NCI-H1436 treated with DMSO at 0.1 percent for 48 hours (cell line): ENCODE measurements at places on chromosomes 11 and 22.

DNA sequence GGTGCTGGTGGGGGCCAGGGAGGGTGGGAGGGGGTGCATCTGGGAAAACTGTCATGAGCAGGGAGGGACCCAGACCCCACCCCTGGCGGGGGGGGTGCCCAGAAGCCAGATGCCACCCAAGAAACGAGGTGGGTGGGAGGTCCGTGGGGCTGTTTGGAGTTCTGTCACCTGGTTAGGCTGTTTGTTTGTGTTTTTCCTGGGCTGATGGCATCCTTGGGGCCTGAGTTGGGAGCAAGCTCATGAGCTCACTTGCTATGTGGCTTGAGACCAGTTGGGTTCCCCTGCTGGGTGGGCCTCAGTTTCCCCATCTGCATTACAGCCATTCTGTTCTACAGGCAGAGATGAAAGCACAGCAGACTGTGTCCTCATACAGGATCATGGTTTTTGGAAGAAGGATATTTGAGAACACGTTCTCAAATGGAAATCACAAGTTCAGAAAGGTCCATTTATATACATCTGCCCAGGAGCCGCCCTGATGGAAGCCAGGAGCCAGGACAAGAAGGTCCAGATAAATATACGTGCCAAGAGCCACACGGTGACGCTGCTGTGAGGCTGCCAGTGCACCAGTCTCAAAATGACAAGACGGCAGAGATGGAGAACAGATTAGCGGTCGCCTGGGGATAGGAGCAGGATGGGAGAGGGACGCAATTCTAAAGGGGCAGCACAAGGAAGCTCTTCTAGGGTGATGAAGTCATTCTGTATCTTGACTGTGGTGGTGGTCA, 312.9 kb downstream of the MN1 start:
- DNase-seq = no peak

DNA sequence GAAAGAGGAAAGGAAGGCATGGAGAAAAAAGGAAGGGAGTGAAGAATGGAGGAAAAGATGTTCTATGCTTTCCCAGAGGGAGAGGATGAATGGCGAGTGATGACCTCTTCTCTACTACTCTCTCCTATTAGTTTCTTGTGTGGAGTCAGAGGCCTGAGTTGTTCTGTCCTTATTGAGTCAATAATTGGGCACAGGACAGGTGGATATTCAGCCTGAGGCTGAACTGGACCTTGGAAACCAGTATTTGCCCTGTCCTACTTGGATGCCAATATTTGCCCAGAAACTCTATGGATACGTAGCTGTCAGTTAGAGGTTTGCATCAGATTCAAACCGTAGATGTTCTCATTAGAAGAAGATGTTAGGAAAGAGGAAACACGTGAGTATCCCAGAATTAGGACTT, 17.6 kb upstream of the SWAP70 start:
- DNase-seq = no peak

DNA sequence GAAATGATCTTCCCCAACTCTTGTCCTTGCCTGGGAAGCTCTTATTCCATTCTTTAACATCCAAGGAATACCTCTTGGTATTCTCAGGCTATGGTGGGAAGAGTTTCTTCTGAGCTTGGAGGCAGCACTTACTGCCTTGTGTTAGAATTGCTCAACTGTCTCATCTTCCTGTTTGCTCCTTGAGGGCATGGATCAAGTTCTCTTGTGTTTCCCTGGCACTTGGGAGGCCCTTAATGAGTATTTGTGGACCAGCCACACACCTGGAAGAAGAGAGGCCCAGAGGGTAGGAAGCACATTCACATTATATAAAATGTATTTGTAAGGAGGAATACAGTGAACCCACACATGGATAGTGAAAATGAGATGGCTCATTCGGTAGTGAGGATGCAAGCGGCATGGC, 3.4 kb upstream of the SORL1-AS1 start:
- no peak for DNase-seq

GRCh38 chr11:64023712-64024710, 11.7 kb upstream of the FLRT1 start:
- no peak for DNase-seq

DNA sequence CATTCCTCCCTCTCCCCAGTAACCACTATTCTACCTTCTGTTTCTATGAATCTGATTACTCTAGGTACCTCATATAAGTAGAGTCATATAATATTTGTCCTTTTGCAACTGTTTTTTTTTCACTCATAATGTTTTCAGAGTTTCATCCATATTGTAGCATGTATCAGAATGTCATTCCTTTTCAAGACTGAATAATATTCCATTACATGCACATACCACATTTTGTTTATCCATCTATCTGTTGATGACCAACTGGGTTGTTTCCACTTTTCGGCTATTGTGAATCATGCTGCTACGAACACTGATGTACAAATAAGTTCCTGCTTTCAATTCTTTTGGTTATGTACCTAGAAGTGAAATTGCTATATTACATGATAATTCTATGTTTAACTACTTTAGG, 40.7 kb downstream of the MRE11 start:
- DNase-seq = no peak

DNA sequence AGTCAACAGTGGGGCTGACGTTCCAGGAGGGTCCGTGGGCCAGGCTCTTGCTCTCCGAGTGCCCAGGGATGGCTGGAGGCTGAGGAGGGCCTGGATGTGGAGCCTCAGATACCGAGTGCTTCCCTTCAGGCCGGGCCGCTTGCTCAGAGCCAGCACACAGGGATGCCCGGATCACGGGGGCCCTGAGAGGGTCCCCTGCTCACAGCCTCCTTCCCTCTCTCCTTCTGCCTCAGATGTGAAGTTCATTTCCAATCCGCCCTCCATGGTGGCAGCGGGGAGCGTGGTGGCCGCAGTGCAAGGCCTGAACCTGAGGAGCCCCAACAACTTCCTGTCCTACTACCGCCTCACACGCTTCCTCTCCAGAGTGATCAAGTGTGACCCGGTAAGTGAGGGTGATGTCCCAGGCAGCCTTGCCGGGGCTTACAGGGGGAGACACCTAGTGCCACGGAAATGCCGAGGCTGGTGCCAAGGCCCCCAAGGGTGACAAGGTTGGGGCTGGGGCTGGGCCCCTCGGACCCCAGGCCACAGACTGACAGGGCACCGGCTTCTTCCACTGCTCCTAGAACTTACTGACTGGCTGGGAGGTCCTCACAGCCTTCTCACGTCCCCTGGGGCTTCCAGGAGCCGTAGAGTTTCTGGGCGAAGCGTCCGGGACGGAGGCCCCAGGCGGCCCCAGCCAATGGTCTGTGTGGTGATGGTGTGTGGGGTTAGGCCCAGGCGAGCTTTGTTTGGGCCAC, 7.0 kb downstream of the CCND1 start:
- no peak for DNase-seq

DNA sequence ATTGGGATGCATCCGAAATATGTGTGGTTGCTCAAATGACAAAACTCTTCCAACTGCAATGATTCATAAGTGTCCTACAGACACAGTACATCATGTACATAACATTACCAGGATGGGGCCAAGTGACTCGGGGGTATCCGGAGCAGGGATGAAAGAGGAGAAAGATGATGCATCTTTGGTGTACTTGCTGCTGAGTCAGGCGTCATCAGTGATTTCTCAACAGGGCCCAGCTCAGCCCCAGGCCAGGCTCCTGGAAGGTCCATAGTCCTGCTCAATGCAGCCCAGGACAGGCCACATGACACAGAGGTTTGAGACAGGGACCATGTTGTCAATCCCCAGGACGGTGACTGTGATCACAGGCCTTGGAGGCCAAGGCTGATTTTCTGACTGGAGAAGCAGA, 59.3 kb downstream of the GGTLC2 start:
- no peak for DNase-seq

DNA sequence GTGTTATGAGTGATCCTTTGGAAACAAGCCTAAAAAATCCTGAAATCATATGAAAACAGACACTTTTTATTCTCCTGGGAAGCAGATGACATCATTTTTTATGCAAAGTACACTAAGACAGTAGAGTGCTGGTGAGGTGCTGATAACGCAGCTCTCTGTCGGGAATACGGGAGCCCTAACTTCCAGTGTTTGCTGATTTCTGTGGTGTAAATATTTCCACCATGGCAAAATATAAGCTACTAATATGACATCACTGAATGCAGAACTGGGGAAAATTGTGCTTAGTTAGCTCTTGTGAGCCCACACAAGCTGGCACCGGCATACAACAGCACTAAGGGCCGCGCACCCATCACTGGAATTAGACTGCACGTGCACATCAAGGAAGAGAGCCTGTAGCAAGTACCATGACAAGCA, 82.6 kb downstream of the FAM76B start:
- no peak for DNase-seq

DNA sequence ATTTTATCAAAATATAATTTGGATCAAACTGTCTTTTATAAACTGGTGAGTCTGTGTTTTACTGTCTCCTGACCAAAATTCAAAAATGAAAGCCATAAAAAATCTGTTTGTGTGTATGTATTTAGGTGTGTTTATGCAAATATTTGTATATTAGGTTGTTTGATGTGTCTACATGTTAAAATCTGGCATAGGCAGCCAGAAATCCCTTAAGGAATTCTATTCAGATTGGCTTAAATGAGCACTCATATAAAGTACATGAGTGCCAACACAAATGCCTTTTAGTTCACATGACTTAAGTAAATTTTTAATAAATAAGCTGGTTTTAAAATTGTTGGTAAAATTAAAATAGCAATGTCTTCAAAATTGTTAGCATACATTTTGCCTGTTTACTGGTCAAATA, 133.3 kb upstream of the GUCY1A2 start:
- DNase-seq = no peak

DNA sequence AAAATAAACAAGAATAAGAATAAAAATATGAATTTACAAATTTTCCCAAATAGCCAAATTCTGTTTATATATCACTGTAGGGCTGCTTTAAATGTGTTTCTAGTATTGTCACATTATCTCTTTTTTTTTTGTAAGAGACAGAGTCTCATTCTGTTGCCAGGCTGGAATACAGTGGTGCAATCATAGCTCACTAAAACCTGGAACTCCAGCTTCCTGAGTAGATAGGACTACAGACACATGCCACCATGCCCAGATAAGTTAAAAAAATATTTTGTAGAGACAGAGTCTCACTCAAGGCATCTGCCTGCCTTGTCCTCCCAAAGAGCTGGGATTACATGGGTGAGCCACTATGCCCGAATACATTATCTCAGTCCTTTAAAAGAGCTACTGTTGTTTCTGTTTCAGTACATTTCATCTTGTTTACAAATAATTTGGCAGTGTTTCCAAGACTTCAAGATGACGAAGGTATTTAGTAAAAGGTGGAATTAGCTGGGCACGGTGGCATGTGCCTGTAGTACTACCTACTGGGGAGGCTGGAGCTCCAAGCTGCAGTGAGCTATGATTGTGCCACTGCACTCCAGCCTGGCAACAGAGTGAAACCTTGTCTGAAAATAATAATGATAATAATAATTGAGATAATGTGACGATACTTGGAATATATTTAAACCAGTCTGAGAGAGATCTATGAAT, 6.0 kb downstream of the FOLH1 start:
- no peak for DNase-seq

DNA sequence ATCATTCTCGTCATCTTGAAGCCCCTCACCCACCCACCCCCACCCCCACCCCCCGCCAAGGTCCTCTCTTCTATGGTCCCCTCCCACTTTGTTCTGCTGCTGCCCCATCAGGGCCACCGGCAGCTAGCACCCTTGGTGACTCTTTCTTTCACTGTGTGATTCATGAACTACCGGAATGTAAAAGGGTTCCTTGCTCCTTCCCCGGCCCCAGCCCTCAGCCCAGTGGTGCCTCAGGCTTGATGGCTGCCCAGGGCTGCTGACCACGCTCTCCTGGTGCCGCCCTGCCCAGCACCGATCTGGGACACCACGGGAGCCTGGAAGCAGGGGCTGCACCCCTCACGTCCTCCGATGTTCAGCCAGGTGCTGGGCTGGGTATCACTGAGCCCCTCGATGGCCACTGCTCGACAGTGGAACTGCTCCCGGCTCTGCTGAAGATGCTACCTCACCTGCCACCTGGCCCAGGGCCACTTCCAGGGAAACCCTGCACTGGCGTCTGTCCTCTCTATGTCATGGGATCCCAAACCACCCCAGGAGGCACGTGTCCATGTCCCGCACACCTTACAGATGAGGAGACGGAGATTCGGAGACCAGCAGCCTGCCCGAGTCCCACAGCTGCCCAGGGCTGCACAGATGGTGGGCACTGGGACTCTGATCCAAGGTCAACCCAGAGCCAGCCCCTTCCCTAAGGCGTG, 39.7 kb downstream of the IGLL5 start:
- no peak for DNase-seq

DNA sequence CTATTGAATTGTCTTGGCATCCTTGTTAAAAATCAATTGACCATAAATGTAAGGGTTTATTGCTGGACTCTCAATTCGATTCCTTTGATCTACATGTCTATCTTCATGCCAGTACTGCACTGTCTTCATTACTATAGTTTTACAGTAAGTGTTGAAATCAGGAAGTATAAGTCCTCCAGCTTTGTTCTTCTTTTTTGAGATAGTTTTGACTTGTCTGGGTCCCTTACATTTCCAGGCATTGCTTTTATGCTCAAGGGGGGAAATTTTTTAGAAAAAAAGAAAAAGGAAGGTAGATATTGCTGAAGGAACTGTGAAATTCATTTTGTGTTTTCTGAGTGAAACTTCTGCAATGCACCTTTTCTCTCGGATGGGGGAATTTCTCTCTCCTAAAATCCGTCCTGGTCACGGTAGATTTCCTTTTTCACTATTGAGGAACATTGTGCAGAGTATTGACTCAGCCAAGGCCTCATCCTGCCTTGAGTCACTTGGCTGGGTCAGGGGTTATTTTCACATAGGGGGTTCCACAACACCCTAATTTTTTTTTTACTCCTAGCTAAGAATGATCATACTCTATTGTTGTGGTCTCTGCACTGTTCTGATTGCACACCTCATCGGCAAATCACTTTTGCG, 2.8 kb upstream of the ACER3 start:
- no peak for DNase-seq

DNA sequence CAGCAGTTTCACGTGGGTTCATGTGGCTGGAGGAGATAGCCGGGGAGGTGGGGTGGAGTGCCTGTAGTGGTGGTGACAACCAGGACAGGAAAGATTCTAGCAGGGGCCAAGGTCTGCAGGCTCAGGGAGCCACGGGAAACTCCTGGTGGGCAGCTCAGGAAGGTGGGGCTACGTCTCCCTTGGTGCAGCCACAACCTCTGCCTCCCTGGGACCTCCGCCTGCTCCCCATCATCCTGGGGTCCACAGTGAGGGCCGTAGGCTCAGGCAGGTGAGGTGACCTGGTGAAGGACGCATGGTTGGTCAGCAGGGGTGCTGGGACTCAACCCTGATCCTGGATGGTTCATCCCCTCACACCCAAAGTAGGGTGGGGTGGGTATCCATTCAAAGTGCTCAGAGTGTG, 524.1 kb downstream of the TBC1D22A start:
- DNase-seq = no peak

GRCh38 chr11:119460582-119460981, 37.6 kb upstream of the THY1 start:
- no peak for DNase-seq

DNA sequence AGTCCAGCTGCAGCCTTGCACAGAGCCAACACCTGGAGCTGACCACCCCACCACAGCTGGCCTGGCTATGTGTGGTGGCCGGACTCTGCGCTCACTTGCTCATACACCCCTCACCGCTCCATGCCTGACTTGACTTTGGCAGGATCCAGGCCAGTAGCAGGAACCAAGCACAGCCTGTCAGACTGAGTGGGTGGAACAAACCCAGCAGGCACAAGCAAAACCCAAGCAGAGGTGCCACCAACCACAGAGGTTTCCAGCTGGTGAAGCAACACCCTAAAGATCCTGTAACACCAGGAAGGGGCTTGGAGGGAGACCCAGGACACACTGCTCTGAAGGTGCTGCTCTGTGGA, 44.9 kb upstream of the WNT11 start:
- DNase-seq = no peak
